ENCODE measurements at places on chromosomes 11 and 22. TPM values are rescaled to one million over a fixed set of nuclear protein-coding genes. Genes with fewer than 3 reads are reported as not detected.

- DNase-seq, result no peak
Observed at GRCh38 chr11:3095712-3096361, 38.6 kb upstream of the CARS1 start.

- no peak for DNase-seq
Observed at GRCh38 chr22:39728236-39728860, 157.8 kb downstream of the CACNA1I start.

The CDCA5 gene
- 151 TPM for total RNA-seq

The GSTT2B gene
- total RNA-seq, result not detected

DNA sequence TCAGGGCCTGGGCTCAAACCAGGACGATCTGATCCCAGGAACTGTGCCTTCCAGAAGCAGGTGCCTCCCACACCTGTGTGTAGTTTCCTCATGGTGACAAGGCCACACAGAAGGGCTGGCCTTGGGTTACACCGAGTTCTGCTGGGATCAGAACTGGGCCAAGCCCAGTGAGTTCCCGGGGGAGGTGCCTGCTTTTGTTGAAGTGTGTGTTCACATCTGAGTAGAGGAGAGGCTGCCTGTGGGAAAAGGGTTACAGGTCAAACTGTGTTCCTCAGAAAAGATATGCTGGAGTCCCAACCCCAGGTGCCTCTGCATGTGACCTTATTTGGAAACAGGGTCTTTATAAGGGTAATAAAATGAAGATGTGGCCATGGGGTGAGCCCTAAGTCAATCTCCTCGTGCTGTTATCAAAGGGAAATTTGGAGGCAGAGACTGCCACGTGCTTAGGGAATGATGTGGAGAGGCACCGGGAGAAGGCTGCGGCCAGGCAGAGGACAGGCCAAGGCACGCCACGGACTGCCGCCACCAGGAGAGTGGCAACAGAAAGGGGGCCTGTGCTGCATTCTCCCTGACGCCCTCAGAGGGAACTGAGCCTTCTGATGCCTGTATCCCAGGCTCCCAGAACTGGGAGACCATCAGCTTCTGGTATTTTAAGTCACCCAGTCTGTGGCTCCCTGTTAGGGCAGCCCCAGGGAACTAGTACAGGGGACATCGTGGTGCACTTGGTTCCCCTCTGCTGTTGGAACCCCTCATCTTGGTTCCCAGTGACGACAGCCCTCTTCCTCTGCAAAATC is 158.8 kb downstream of the CACNA1I start:
- no peak for DNase-seq

The FXYD2 gene
- total RNA-seq, result not detected

DNA sequence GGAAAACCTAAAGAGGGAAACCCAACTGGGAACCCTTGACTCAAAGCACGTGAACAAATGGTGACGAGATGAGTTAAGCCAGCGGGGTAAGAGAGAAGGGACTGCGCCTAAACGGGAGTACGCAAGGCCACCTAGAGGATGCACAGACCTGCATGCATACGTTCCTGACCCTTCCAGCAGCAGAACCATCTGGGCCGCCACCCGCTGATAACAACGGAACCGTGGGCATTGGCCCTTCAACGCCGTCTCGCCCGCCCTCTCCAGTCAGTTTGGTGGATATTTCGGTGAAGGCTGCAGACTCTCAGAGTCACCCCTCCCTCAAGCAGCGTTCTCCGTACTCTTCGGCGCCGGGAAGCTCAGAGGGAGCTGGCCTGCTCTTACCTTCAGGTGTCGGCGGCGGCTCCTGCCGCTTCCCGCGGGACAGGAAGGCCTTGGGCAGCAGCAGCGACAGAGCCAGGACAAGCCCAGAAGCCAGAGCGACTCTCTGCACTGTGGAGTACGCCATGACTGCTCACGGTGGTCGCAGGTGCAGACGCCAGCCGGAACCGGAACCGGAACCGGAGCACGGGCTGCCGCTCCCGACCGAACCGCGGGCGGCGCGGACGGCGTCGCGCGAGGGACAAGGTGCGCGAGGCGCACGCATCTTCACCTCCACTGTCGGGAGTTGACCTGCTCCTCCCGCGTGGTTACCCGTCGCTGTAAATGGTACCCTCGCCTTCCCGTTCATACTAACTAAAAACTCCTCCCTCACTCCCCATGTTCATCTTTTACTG is at the start of gene RIC3:
TSS of gene RIC3 (minus strand) at position 541 of the 773 bp plus-strand sequence. CDS start at position 505, 36 bp downstream.
- DNase-seq, result no peak

DNA sequence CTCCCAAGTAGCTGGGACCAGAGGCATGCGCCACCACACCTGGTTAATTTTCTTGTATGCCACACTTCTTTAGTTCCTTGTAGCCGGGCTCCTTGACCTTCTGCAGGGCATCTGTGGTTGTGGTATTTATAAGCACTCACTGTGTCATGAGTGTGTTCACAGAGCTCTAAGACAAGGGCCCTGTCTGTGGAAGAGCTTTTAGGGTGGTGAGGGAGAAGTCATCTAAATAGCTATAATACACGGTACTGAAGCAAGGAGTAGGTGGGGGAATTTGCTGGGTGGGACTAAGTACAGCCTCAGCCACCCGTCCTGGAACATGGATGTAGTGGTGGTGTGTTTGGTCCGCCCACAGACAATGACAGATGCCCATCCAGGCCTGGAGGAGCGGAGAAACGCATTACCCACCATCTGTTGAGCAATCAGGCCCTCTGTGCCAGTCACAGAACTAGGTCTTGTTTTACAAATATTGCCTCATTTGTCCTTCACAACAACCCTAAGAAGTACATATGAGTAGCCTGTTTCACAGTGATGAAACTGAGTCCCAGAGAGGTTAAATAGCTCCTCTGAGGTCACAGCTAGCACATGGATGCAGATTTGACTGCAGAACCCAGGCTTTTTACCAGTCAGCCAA is 10.1 kb downstream of the ACO2 start:
- no peak for DNase-seq

DNA sequence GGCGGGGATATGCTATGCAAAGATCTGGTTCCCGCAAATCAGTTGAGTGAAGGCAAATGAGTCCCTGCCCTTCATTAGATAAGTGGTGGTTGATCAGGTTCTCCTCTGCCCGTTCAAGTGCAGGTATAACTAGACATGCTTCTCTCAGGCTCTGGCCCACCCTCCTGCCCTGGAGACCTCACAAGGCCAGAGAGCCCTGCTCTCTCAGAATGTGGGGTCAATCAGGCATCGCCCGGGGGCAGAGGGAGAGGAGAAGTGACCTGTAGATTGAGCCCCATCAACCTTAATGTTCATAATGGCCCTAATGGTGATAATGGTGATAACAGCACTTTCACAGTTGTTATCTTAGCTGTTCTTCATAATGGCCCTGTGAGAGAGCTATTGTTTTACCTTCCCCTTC is 224.3 kb downstream of the DSCAML1 start:
- no peak for DNase-seq

GRCh38 chr11:65353376-65353775 is 1.2 kb upstream of the TIGD3 start:
- DNase-seq, result no peak

The TRIM68 gene
- total RNA-seq, result 11.9 TPM
